Osteoblast (primary cell): ENCODE measurements at places on chromosomes 1 and 21. TPM values are rescaled to one million over a fixed set of nuclear protein-coding genes. Genes with fewer than 3 reads are reported as not detected.

DNA sequence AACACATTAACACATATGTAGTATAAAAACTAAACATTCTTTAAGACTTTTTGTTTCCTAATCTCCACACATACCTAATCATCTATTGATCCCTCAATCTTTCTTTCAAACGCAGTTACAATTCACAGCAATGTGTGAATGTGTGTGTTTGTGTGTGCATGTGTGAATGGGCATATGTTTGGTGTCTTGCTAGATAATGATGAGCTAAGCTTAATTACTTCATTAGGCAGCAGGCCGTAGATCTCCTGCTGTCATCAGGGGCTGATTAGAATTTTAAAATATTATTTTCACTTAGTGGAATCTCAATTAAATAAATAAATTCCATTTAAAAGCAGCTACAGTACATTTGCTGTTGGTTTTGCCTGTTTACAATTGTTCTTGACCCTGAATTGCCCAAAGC is 187.8 kb upstream of the LHX8 start:
- no peak for DNase-seq

DNA sequence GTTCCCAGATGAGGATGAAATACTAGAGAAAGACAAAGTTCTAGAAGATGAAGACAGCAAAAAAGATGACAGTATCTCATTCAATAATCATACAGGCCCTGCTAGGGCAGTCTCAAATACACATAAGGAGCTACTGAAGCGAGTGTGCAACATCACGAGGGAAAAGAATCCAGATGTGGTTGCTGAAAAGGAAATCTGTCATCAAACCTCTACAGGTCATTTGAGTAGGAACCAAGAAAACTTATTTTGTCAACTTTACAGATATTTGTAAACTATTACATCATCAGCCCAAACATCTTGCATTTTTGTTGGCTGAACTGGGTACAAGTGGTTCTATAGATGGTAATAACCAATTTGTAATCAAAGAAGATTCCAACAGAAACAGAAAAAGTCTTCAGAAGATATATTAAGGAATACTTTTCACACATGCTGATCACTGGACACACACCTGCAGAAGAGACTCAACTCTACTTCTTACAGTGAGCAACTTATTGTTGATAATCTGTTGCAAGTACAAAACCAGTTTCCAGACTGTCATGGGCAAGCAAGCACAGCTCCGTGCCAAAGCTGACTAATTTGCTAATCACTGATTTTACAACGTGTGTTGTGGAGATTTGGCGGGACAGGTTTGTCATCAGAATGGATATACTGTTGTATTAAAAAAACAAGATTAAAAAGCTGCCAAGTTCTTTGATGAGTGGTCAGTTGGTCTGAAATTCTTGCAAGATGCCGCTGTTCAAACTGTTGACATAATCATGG is 42.1 kb downstream of the TRIM33 start:
- DNase-seq, result no peak

- DNase-seq, result no peak
Measured at GRCh38 chr21:41712201-41712600, 54.7 kb downstream of the RIPK4 start.

- DNase-seq, result no peak
Measured at GRCh38 chr1:248152056-248152827, 7.3 kb downstream of the OR2M5 start.

DNA sequence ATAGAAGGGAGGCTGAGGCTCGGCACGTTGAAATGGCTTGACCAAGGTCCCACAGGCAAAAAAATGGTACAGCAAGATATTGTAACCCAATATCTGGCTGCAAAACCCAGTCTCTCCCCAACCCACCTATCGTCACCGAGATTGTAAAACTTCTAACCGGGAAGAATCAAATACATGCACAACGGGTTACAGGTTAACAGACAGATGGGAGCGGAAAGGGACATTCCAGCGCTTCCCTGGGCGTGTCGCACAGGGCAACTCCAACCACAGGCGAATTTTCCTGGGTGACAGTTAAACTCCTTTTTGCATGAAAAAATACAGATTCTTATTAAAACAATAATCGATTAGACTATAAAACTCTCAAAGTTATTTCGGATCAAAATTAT is 31.8 kb upstream of the JUN start:
- DNase-seq, result no peak

PYGO2 gene
- 12.1 and 18.5 TPM in 2 replicates for total RNA-seq

DNA sequence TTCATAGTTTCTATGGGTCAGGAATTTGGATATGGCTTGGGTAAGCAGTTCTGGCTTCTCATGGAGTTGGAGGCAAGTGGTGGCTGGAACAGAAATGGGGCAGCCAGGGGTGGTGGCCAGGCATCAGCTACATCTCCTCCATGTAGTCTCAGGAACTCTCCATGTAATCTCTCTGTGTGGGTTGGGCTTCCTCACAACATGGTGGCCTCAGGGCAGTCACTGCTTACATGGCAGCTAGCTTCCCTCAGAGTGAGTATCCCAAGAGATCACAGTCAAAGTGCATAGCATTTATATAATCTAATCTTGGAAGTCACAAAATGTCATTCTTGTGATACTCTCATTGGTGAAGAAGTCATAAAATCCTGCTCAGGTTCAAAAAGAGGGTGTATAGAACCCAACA is 25.7 kb downstream of the MR1 start:
- no peak for DNase-seq

- DNase-seq, result peak; percentile 94
Measured at GRCh38 chr1:33152685-33153432, 29.0 kb downstream of the TRIM62 start.

DNA sequence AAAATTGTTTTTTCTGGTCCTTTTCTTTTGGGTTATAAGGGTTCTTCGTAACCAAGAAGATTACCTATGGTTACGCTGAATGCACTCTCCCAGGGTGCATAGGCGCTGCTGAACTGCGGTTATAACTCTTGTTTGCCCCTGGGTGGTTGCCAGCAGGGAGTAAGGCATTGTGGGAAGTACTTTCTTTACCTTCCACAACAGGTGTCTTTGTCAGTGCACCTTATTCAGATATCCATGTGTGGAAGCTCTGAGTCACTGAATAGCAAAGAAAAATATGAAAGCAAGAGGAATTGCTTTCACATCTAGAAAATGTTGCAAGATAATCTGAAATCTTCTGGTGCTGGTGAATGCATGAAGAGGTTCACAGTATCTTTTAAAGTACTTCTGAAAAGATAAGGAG is 124.4 kb upstream of the CACYBP start:
- DNase-seq, result no peak

NECTIN4 gene
- under 0.01 TPM in 2 replicates for total RNA-seq

SORT1 gene
- total RNA-seq, result 45.1 and 48.5 TPM in 2 replicates

DNA sequence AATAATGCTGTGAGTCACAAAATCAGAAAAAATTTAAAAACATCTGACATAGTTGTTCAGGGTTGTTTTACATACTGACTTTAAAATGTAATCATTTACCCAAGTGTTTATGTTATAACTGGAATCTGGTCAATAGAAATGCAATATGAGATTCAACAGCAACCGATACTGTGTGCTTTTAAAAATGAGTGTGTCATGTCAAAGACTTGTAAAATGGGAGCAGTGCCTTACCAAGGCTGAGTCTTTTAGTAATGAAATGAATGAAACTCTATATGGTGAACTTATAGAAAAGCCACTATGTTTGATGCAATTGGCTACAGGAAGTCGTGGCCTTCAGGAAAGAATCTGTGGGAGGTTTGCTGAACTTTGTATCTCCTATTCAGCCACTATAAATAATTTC is 570.2 kb downstream of the DPYD start:
- no peak for DNase-seq

MAP3K21 gene
- under 0.01 TPM in 2 replicates for total RNA-seq
